ENCODE measurements at places on chromosomes 12 and 14.

- no peak for DNase-seq
Measured at GRCh38 chr12:92814584-92814983, 111.8 kb downstream of the PLEKHG7 start.

DNA sequence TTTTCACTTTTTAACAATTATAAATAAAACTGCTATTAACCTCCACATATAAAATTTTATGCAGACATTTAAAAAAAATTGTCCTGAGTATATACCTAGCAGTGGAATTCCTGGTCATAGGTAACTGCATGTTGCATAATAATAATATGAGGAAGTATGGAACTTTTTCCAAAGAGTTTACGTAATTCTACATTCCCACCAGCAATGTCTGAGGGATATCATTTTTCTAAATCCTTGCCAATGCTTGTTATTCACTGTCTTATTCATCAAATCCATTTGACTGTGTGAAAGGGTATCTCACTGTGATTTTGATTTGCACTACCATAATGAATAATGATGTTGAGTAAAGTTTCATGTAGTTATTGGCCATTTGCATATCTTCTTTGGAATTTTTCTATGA is 393.8 kb downstream of the LRFN5 start:
- no peak for DNase-seq

DNA sequence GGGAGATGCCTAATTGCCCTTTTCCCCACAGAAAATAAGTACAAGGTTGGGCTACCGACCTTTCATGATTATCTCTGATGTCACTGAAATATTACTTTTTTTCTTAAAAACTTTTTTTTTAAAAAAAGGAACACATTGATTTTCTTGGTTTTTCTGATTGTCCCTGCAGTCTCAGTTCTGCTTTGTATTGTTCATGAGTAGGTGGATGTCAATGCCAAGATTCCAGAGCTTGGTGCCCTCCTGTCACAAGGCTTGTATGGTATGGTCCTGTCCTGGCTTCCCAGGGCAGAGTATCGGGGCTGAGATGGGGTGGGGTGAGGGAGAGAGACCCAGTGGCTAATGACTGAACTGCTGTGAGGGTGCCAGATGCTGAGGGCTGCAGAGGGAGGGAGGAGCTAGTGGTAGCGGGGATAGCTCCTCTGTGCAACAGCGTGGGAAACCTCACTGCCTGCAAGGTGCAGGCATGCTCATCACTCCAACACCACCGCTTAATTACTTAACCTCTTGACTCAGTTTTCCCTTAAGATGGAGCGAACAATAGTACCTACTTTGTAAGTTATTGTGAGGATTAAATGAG is 4.4 kb upstream of the CTDSP2 start:
- DNase-seq: peak; percentile 23

DNA sequence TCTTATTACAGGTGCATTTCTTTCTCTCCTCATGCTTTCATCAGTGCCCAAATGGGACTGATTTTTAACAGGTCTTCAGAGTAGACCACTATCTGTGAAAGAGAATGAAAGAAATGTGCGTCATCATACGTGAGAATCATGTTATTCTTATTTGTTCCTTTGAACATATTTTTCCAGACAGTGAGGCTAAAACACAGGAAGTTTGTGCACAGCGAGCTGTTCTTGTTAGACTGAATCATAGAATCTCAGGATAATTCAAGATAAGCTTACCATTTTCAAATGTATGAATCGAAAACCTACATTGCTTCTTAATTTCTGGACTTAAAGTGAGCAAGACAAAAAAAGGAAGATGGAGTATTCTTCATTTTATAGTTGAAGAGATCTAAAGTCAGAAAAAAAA is 383.1 kb downstream of the EGLN3 start:
- no peak for DNase-seq

GRCh38 chr12:27517961-27518665 is 5.9 kb upstream of the PPFIBP1 start:
- DNase-seq: no peak

GRCh38 chr12:1204581-1205121 is 213.6 kb downstream of the ERC1 start:
- DNase-seq: no peak

- no peak for DNase-seq
Measured at GRCh38 chr12:38392554-38393144, 76.1 kb downstream of the ALG10B start.

GRCh38 chr14:66508547-66508845 is 549 bp downstream of the GPHN start:
- no peak for DNase-seq

GRCh38 chr12:47383942-47384341 is 304.2 kb upstream of the AMIGO2 start:
- peak; percentile 33 for DNase-seq

- no peak for DNase-seq
Measured at GRCh38 chr14:23937203-23937602, 16.4 kb upstream of the DHRS4 start.

GRCh38 chr14:68583548-68584280 is 209.2 kb downstream of the ZFP36L1 start:
- DNase-seq: no peak

DNA sequence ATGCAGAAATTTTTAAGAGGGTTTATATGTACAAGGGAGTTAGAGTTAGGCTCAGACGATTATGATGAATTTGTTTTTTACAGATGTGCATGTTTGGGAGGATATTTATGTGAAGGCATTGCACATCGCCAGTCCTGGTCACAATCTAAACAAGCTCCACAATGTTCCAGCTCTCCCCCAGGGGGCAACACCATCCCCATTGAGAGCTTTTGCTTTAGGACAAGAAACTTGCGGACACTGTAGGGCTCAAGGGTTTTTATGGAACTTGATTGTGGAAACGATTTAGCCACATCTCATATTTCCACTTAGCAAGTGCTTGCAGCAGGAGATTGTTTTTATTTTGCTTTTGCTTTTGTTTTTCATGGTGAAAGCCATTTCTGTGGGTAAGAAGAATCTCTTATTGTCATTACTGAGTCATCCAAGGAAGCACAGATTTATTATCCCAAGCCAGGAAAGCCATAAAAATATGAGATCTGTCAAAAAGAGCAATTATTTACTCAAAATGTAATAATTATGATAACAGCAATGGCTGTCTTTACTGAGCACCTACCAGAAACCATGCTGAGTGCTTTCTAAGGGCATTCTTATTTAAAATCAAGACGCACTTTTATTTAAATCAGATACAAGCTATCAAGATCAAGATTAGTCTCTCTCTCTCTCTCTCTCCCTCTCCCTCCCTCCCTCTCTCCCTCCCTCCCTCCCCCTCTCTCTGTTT is 276.7 kb upstream of the SRRM4 start:
- DNase-seq: no peak

DNA sequence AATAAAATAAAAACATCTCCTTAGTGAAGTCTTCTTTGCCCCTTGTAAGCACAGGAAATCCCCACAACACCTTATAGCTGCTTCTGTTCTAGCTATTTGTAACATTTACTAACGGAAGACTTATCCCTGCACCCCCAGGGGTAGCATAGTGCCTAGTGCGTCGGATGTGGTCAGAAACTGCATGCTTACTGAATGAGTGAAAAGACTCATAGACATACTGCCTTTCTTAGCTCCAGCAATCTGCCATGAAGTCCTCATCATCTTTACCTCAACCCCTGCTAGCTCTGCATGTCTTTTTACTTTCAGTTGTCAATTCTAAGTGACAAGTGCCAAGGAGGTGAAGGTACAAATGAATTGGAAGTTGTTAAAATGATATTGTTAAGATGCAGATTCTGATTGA is 12.9 kb downstream of the RIOX1 start:
- no peak for DNase-seq

GRCh38 chr14:22448905-22449599 is 140.0 kb downstream of the DAD1 start:
- no peak for DNase-seq

DNA sequence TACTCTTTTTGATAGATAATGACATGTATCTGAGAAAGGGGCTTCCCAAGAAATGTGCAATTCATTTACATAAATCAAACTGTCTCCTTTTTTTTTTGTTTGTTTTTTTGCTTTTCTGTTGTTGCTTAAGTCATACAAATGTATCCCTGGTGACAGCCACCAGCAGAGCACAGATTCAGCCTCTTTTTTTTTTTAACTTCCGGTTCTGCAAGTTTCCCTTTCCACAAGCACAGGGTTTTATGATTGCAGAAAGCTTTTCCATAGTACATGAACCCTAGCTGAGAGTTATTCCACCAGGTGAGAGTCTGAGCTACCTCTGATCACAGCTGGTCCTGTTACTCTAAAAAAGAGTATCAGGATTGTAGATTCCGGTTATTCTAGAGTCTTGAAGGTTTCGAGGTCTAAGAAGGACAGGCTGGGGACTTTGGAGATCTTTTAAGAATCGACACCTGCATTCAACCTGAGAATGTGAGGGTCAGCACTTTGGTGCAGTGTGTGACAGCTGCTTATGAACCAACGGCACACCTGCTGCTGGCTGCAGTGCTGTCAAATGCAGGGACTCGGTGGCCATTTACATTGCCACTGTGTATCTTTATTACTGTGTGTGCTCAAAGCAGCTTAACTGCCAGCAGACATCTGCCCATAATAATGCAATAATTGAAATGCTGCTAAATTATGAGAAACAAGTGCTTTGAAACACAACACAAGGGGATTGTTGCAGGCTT is 551.7 kb downstream of the NRXN3 start:
- peak; percentile 72 for DNase-seq

DNA sequence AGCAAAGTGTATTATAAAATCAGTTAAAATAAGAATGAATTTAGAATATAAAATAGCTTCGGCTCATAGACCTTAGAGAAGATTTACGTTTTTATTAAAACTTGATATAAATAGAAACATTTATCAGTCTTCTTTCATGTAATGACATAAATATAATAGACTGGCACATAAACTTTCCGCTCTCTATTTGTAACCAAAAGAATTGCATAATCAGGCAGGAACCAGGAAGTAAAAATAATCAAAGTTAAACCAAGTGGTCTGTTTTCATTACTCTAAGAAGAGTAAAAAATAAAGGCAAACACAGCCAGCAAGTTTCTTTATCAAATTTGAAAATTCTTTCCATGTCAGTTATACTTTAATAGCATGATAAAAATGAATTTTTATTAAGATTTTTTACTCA is 46.3 kb upstream of the ATP2A2 start:
- DNase-seq: no peak

- DNase-seq: no peak
Measured at GRCh38 chr14:85288041-85288440, 241.9 kb upstream of the FLRT2 start.

DNA sequence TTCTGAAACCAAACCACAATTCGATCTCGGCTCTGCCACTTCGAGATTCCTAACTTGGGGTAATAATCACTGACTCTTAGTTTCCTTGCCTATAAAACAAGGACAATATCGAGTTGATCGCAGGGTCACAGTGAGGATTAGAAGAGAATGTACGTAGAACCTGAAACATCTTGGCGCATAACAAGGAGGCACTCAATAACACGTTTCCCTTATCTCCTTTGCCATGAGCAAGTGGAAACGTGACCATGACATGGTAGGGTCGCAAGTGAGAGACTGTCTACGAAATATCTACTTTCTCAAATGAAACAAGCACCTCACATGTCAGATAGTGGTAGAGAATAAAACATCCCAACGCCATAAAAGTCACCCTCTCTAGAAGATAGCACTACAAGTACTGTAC is 2.3 kb downstream of the DICER1 start:
- no peak for DNase-seq

DNA sequence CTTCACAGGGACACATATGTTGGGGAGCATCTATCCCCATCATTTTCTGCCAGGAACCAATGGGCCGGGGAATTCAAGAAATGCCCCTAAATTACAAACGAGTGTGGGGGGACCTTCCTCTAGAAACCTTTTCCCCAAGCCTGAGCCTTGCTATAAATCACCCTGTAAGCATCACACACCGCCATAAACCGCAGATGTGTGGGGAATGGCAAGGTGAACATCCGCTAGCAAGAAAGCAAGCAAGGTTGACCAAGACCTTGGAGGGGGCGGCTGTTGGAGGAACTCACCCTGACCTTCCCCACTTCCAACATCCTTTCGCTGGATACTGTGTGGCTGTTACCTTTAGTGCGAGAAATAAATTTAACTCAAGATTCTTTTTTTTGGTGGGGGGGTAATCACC is 693.3 kb upstream of the TBX3 start:
- no peak for DNase-seq

GRCh38 chr14:96793547-96793946 is 3.6 kb upstream of the VRK1 start:
- DNase-seq: peak; percentile 14

DNA sequence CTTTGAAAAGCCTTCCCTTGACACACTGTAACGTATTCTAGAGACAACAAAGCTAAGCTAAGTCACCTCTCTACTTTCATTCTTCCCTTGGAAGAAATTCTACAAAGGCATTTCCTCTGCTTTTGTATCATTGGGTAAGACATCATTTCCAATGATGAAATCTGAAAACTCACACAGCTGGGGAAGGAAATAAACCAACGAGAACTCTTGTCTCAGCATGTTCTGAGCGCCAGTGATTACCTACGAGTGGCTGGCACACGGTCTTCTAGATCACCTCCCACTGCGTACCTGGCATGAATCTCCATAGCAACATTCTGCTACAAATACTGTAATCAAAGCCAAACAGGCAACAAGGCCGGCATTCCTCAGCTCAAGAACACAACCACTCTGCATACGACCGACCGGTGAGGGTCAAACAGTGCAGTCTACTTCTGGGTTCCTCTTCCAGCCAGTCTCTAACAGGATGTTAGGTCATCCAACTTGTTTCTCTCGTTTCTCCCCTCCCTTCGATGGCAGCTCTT is 7.6 kb downstream of the VPS37B start:
- DNase-seq: peak; percentile 88

DNA sequence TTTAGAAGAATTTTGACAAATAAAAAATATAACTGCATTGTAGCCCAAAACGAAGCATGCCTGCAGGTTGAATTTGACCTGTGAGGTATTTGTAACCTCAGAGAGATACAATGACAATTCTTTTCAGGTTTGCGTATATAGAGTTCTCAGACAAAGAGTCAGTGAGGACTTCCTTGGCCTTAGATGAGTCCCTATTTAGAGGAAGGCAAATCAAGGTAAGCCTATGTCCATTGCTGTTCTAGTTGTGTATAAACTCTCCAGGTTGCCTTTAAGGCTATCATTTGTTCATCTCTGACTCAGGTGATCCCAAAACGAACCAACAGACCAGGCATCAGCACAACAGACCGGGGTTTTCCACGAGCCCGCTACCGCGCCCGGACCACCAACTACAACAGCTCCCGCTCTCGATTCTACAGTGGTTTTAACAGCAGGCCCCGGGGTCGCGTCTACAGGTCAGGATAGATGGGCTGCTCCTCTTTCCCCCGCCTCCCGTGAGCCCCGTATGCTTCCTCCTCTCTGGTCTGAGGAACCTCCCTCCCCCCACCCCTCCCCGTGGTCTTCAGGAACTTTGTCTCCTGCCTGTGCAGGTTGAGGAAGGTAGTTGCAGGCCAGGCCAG is 2.7 kb downstream of the PABPN1 start:
- no peak for DNase-seq

- no peak for DNase-seq
Measured at GRCh38 chr12:100166232-100166631, 23.6 kb upstream of the BLTP3B start.
